ENCODE measurements at places on chromosomes 7 and 10.
A peak's percentile ranks its signal among the peaks of the same experiment; 100 is the strongest.

- DNase-seq = no peak
These were observed 372.5 kb downstream of the SDK1 start for GRCh38 chr7:3673524-3673923.

GRCh38 chr10:687583-688311 is 1.7 kb downstream of the DIP2C start:
- no peak for DNase-seq

- DNase-seq = no peak
These were observed 311.9 kb downstream of the TCERG1L start for GRCh38 chr10:130999376-131000202.

GRCh38 chr10:102118867-102119266 is 1.3 kb downstream of the LDB1 start:
- no peak for DNase-seq

GRCh38 chr10:125097409-125098070 is 62.8 kb downstream of the CTBP2 start:
- DNase-seq = no peak

DNA sequence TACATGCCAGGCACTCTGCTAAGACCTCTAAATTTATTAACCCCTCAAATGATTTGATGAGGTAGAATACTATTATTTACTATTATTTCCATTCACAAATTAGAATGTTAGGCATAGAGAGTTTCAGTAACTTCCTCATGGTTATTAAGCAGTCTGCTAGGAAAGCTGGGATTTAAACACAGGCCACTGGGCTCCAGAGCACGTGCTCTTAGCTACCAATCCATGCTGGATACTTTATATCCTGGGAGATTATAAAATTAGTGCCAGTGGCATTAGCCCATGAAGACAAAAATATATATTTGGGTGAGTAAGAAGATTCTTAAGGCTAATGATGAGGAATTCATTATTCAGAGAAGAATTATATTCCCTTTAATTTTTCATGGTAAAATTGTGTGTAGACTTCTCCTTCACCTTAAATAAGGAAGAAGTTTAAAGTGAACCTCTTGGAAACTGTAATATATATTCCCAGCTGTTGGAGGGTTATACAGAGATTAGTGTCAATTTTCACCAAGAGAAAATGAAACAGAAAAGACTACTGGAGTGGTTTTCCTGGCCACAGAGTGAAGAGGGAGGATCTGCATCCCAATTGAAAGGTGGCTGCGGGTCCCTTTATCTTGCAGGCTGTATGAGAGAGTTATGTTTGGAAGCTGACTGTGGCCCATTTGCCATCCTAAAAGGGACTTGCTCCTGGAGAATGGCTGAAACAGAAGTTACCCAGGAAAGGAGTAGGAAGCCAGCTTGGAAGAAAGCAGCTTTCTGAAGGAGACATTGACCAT is 334.3 kb upstream of the TEX47 start:
- no peak for DNase-seq

DNA sequence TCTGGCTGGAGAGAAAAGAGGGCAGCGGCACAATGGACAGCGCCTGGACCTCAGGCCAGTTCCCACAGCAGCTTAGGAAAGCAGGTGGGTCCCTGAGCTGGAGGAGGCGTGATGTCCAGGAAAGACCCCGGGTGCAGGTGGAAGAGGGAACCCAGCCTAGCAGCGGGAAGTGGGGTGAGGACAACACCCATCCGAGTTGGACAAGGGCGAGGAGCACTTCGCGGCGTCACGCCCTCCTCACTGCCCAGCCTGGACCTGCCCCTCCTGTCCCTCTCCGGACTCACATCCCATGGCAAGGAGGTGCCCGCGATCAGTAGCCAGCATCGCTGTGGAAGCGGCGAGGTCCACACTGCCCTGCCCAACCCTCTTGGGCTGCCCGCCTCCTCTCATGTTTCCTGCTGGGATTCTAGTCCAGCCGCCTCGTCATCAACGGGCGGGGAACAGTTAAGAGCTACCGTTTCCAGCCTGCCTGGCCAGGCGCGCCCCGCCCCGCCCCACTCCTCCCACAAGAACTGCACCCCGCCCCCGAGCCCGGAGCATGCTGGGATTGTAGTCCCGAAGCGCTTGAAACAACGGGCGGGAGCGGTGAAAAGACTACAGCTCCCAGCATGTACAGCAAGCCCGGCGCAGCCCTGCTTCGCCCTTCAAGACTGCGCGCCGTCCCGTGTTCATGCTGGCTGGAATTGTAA is 930.6 kb upstream of the ZNF722 start:
- peak; percentile 20 for DNase-seq

DNA sequence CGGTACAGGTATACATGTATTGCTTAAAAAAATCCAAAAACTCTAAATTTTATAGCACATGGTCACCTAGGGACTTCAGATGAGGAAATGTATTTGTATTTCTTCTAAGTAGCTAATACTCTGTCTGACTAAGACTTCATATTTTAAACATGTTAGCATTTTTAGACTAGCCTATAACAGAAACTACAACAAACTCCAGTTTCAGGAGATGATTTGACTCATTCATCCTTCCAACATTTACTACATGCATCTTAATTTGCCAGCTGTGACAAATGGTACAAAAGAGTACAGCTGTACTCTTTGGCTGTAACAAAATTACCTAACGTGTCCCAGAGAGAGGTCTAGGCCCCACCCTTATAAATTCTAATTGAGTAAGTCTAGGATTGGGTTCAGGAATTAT is 22.2 kb downstream of the TMEM209 start:
- DNase-seq = no peak

- DNase-seq = no peak
These were observed 30.5 kb downstream of the SHTN1 start for GRCh38 chr10:116974456-116975005.

DNA sequence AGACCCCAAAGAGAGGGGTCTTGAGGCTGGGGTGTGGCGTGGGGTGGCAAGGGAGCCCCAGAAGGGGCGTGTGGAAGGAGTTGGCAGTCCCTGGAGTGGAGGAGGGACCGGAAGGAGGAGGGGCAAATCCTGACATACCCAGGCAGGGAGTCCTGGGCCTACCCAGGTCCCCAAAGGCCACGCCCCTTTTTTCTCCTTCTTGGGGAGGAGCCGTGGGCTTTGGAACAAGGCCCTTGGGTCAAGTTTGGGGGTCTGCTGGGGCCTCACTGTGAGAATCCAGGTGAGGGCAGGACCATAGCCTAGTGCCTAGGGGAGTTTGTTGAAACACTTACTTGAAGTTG is 1.2 kb upstream of the SMARCD3 start:
- DNase-seq = peak; percentile 11

GRCh38 chr7:106617860-106618259 is 43.1 kb downstream of the CCDC71L start:
- DNase-seq = no peak

GRCh38 chr7:124783271-124783670 is 17.7 kb upstream of the GPR37 start:
- DNase-seq = no peak

GRCh38 chr7:130309986-130310385 is 17.0 kb downstream of the CPA4 start:
- no peak for DNase-seq

DNA sequence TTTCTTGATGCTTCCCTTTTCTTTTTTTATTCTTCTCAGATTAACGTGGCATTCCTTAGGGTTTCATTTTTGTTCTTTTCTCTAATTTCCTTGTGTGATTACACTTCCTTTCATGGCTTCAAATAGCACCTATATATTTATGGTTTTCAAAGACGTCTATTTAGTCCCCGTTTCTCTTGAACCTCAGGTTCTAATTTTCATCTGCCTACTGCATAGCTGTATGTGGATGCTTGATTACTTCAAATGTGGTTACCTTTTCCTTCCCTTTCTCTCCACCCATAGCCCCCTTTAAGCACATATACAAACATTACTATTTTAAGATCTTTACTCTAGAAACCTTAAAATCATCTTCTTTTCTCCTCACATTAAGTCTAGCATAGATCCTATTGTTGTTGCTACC is 2.4 kb downstream of the TPST1 start:
- no peak for DNase-seq

DNA sequence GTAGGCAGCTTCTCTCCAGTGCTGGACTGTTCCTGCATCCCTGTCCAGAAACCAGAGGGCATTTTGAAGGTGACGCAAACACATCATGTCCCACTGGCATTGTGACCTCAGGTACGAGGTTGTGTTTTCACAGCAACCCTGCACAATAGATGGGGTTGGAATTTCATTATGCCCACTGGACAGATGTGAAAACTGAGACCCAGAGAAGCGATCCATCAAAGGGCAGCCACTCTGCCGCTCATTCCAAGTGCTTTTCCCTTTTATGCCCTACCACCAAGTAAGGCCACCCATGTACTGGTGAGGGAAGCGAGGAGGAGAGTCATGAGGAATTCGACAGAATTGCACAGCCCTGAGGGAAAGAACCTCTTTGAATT is 63.3 kb downstream of the CALML3 start:
- DNase-seq = no peak

GRCh38 chr7:32062150-32062549 is 8.1 kb downstream of the PDE1C start:
- no peak for DNase-seq

DNA sequence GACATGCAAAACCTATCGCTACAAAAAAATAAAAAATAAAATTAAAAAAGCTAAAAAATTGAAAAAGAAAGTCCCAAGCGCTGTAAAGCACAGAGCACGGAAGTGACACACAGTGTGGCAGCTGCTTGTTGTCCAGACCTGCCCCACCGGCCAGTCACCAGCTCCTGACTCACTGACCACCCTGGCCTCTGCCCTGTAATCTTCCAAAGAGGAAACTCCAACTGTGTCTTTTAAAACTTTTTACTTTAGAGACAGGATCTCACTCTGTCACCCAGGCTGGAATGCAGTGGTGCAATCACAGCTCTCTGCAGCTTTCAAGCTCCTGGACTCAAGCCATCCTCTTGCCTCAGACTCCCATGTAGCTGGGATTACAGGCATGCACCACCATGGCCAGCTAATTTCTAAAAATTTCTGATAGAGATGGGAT is 23.6 kb downstream of the GNA12 start:
- no peak for DNase-seq

GRCh38 chr7:152859781-152860191 is 100.2 kb downstream of the ACTR3B start:
- DNase-seq = no peak

DNA sequence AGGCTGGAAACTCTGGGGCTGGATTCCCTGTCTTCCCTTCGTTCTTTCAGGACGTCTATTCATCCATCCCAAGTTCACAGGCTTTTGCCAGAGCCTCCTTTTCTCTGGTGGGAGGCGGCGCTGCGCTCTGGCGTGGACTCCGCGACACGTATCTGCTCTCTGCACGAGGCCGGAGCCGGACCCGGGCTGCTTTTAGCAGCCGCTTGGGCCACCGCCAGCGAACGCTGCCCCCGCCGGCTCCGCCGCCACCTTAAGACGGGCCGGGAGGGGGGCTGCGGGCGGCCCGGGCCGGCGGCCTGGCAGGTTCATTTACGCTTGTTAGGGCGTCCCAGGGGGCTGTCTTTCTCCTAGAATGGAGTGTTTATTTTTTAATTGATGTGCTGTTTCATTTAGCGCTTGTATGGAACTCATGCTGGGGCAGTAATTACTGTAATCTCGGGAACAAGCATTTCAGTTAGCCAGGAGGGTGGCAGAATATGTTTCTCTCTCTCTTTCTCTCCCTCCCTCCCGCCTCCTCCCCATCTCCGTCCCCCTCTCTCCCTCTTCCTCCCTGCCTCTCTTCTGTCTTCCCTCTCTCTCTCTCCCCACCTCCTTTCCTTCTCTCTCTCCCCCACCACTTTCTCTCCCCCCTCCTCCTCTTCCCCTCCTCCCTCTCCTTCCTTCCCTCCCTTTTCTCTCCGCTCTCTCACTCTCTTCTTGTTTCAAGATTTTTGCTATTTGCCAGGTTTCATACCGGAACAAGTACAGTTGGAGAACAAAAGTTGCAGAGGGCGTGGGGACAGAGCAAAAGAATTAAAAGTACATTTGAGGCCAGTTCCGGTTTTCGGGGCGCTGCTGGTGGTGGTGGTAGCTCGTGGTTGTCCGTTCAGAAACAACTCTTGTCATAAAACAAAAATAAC is 1.3 kb upstream of the FZD8 start:
- DNase-seq = no peak

DNA sequence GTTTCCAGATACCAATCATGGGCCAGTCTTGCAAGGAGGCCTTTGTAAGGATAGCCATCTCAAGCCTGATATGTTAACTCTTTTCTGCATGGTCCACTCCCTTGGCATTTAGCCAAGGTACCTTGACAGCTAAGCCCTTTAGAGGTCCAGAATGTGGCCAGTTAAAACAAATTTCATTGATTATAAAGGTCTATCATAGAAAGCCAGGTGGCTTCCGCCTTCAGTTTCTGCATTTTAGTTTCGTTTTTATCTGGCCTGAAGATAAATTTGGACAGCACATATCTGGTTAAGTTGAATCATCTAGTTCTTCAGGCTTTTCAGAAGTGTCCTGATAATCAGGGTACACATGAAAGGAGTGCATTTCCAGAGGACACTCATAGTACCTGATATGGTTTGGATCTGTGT is 30.7 kb downstream of the ANKIB1 start:
- DNase-seq = no peak

GRCh38 chr10:130190737-130191115 is 54.5 kb downstream of the GLRX3 start:
- DNase-seq = no peak

DNA sequence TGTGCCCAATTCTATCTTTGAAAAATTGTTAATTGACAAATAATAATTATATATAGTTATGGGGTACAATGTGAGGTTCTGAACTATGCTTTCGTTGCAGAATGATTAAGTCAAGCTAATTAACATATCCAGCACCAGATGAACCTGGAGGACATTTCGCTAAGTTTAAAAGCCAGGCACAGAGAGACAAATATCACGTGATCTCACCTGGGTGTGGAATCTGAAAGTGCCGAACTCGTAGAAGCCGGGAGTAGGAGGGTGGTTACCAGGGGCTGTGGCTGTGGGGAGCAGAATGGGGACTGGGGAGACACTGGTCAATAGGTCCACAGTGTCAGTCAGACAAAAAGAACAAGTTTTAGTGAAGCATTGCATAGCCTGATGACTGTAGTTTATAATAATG is 332.9 kb upstream of the SHH start:
- DNase-seq = no peak

- DNase-seq = no peak
These were observed 114.9 kb downstream of the DYNC2I1 start for GRCh38 chr7:158971214-158971613.

GRCh38 chr10:88439932-88440331 is 143.2 kb downstream of the RNLS start:
- no peak for DNase-seq

- DNase-seq = no peak
These were observed 27.7 kb downstream of the RNF32 start for GRCh38 chr7:156668130-156668741.

DNA sequence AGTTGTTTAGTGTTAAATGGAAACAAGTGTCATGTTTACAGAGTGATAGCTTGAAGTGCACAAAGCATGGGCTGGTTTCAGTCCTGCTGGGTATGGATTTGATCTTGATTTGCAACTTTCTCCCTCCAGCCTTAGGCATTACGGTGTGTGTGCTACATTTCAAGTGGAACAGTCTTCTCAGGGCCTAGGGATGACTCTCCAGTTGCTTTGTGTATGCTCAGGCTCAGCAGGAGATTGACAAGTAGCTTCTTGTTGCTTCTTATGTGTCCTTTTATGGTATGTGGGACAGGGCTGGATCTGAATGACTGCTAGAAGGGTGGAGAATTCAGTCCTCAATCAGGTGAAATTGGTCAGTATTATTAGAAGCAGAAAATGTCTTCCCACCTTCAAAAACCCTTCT is 51.3 kb upstream of the PLEKHA1 start:
- DNase-seq = no peak

- no peak for DNase-seq
These were observed 60.8 kb downstream of the RAB18 start for GRCh38 chr10:27564880-27565279.

All from NCI-H526 treated with DMSO at 0.1 percent for 48 hours (cell line).